ENCODE measurements at places on chromosomes 11 and 22. TPM values are rescaled to one million over a fixed set of nuclear protein-coding genes. Genes with fewer than 3 reads are reported as not detected.

Gene OR5P2
- not detected for total RNA-seq

DNA sequence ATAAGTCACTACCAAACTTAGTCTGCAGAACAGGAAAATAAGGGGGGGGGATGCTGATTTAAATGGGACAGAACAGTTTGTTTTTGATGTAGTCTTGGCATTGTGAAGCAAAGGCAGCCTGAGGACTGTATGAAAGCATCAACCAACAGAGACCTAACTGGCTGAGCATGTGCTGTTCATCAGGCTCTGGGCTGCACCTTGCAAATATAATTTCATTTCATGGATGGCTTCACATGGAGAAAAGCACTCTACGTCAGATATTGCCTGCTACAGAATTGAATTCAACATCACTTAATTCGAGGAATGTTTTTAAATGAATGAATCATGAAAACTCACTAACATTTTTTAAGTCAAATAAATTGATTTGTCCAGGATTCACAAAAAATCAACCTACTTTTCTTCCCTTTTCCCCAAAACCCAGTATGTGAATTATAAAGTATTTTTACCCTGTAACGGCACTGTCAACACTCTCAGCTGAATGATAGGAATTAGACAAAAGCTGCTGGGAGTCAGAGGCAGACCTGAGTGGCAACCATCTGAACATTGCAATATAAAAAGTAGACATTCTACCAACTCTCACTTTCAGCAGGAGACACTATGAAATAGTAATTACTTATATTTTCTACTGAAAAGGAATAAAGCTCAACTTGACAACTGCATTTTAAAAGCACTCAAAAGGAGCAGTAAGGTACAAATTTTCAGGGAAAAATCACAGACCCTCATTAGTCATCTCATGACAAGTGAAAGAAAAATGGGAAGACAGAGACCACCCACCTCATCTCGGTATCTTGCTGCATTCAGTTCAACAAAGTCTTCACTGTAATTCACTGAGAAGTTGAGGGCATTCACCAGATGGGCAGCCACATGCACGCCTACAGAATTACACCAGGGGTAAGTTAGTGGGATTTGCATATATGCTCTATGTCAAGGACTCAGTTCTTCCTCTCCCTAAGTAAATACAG is 47.5 kb downstream of the NOX4 start:
- H3K36me3 ChIP-seq, result no peaks in the 10 kb centered on the region
- H3K4me3 ChIP-seq, result no peak overlapping the region
- no peak overlapping the region for H3K27ac ChIP-seq
- no peak for DNase-seq
- H3K27me3 ChIP-seq, result no peaks in the 10 kb centered on the region

DNA sequence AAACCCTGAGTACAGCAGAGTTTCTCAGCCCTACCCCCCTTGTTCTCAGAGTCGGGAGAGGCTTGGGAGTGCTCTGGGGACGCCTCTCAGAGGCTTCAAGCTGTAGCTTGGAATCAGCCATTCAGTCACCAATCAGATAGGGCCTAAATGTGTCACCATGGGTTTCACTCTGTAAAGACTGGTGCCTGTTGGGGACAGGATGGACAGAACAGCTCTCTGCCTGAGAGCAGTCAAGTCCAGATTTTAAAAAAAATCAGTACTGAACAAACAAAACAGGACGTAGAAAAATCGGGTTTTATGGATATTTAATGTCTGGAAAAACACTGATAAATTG is 1.3 kb downstream of the FADD start:
- H3K4me3 ChIP-seq, result peak overlapping the region; percentile 93
- H3K27ac ChIP-seq, result peak overlapping the region; percentile 99
- H3K36me3 ChIP-seq, result peaks cover 46% of the 10 kb centered on the region
- H3K27me3 ChIP-seq, result peaks cover 3% of the 10 kb centered on the region
- peaks cover 44% of the 10 kb centered on the region for H3K4me1 ChIP-seq

DNA sequence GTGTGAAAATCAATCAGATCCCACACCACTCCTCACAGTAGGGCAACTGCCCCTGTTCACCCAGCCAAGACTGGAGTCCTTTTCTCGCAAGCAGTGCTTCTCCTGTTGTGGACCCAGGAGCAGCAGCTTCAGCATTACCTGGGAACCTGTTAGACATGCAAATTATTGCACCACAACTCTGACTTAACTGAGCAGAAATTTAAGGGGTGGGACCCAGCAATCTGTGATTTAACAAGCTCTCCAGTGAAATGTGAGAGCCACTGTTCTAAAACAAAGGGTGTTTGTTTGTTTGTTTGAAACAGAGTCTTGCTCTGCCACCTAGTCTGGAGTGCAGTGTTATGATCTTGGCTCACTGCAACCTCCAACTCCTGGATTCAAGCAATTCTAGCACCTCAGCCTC is 591.4 kb downstream of the SOX6 start:
- H3K27me3 ChIP-seq, result peaks cover 3% of the 10 kb centered on the region
- H3K36me3 ChIP-seq, result no peaks in the 10 kb centered on the region
- H3K27ac ChIP-seq, result no peak overlapping the region
- H3K4me1 ChIP-seq, result no peaks in the 10 kb centered on the region
- H3K4me3 ChIP-seq, result no peak overlapping the region

GRCh38 chr11:43378897-43379296 is 20.2 kb downstream of the TTC17 start:
- no peak overlapping the region for H3K4me3 ChIP-seq
- no peaks in the 10 kb centered on the region for H3K27me3 ChIP-seq
- no peak overlapping the region for H3K27ac ChIP-seq
- peaks cover 6% of the 10 kb centered on the region for H3K4me1 ChIP-seq
- peaks cover 19% of the 10 kb centered on the region for H3K36me3 ChIP-seq

DNA sequence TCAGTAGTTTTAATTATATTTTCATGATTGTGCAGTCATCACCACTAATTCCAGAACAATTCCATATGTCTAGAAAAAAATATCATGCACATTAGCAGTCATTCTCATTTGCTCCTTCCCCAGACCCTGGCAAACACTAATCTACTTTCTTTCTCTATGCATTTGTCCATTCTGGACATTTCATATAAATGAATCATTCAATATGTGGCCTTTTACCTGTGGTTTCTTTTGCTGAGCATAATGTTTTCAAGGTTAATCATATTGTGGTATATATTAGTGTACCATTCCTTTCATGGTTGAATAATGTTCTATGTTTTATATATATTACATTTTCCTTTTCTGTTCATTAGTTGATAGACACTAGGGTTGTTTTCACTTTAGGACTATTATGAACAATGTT is 811.1 kb upstream of the RAG2 start:
- H3K27ac ChIP-seq, result no peak overlapping the region
- H3K4me3 ChIP-seq, result no peak overlapping the region
- H3K4me1 ChIP-seq, result no peaks in the 10 kb centered on the region
- no peaks in the 10 kb centered on the region for H3K27me3 ChIP-seq

DNA sequence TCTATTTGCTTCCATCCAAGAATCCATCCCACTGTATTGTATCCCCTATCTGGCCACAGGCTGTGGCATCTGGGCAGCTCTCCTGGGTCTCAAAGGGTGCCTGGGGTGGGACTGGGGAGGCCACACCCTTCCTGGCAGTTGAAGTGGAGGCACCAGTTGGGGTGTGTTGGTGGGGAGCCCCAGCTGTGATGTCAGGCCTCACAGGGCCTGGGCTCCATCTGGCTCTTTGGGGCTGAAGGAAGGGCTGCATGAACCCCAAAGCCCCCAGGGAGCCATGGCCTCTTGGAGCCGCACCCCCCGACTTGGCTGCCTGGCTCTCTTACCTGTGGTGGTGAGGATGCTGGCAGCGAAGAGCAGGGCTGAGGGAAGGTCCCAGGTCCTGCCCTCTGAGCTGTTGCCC is 469 bp downstream of the KCNK7 start:
- no peak overlapping the region for H3K4me3 ChIP-seq
- no peak for DNase-seq
- no peaks in the 10 kb centered on the region for H3K27me3 ChIP-seq
- H3K4me1 ChIP-seq, result peaks cover 16% of the 10 kb centered on the region
- H3K27ac ChIP-seq, result peak overlapping the region; percentile 77

- DNase-seq, result no peak
- no peaks in the 10 kb centered on the region for H3K27me3 ChIP-seq
- H3K4me3 ChIP-seq, result no peak overlapping the region
- no peak overlapping the region for H3K27ac ChIP-seq
- H3K36me3 ChIP-seq, result no peaks in the 10 kb centered on the region
These were observed 832.5 kb downstream of the TBC1D22A start for GRCh38 chr22:47594836-47595521.

Data from activated CD8-positive, alpha-beta memory T cell treated with anti-CD3 and anti-CD28 coated beads, Interleukin-2, amount 10 ng/mL, durations not matched to agents 7 days and 5 days (primary cell).